ENCODE measurements at places on chromosomes 4 and X.

DNA sequence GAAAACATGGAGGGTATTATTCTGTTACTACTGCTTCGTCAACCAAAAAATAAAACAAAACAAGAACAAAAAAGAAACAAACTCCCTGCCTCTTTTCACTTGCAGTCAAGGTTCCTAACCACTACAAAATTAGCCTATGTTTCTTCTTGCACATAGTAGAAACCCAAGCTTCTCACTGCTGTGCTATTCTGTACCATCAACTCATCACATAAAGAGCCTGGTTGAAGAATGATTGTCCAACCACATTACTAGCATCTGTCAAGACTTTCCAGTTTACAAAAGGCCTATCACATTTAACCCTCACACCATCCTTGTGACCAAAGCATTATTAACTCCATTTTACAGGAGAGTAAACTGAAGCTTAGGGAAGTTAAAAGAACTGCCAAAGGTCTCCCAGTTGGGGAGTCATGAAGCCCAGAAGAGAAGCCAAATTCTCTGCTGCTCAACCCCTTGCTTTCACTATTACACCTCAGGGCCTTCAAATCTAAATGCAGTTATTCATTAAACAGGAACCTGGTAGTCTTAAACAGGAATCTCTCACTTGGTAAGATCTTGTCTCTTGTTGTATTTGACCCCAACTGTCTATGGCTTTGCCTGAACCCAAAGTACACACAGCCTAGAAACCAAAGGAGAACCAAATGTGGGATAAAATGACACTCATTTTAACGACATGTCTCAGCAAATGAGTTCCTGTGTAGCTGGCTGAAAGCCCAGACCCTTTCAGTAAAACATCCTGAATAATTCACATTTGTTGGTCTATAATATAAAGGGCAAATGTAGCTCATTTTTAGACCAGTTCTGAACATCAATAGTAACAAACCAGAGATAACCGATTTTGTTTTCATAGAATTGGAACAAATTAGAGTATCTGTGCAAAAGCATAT, 8.6 kb downstream of the F9 start:
- no peak for DNase-seq
- no peak overlapping the region for H3K27ac ChIP-seq
- no peak overlapping the region for H3K4me3 ChIP-seq
- H3K27me3 ChIP-seq: peaks cover 6% of the 10 kb centered on the region

DNA sequence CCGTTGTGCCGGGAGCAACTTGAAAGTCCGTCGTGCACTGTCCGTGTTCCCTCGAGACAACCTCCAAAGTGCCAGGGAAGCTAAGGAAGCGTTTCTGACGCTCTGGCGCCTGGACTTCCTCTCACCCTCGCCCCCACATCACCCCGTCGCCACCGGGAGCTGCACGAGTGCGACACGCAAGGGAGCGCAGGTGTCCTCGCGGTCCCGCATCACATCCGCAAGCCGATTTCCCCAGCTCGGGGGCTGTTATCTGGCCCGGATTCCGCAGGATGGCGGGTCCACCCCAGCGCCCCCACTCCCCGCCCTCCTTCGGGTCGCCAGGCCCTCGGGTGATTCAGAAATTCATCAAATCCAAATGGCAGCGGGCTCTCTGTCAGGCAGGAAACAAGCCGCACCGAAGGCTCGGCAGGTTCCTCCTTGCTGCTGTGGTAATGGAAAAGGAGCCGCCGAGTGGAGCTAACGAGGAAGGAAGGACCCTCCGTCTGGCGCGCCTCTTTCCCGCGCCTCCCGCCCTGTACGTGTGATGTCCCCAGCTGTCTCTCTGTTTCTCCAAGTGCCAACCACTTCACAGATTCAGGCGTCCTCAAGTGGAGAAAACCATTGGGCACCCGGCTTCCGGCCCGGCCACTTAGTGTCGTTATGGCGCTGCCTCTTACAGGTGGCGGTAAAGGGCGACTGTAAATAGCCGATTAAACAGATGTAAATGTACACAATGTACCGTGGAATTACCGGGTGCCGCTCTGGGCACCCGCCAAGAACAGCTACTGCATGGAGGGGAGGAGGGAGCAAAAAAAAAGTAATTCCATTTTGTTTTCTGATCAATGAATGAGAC, 921 bp upstream of the SETD7 start:
- DNase-seq: peak; percentile 62
- peaks cover 15% of the 10 kb centered on the region for H3K27me3 ChIP-seq
- peak overlapping the region; percentile 95 for H3K27ac ChIP-seq
- H3K36me3 ChIP-seq: peaks cover 7% of the 10 kb centered on the region
- H3K4me3 ChIP-seq: peak overlapping the region; percentile 97

DNA sequence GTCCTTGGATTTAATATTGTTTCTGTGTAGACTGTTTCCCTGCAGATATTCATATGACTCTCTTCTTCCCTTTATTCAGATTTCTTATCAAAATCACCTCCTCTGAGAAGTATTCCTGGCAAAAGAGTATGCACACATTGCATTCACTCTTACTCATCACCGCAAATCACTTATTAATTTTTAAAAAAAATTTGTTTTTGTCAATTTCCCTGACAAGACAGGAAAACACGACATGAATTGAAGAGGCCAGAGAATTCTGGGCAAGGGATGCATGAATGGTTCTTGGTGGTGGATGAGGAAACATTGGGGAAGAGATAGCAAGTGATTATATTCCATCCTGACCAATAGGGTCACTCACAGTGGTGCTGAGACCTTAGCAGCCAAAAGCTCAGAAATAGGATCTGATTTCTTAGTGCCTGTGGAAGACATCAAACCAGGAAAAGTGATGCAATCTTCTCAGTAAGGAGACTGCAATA, 522.5 kb upstream of the AGA start:
- H3K4me1 ChIP-seq: no peaks in the 10 kb centered on the region
- H3K36me3 ChIP-seq: no peaks in the 10 kb centered on the region
- H3K27ac ChIP-seq: no peak overlapping the region
- no peak overlapping the region for H3K4me3 ChIP-seq
- no peak for DNase-seq

- H3K36me3 ChIP-seq: peaks cover 7% of the 10 kb centered on the region
- H3K4me3 ChIP-seq: peak overlapping the region; percentile 10
- H3K27me3 ChIP-seq: no peaks in the 10 kb centered on the region
- DNase-seq: peak; percentile 39
- peaks cover 50% of the 10 kb centered on the region for H3K4me1 ChIP-seq
Measured at GRCh38 chr4:38306482-38307071, 346.4 kb downstream of the PTTG2 start.

- peaks cover 3% of the 10 kb centered on the region for H3K27me3 ChIP-seq
- no peak overlapping the region for H3K27ac ChIP-seq
Measured at GRCh38 chr4:72463724-72464123, 105.3 kb downstream of the ADAMTS3 start.

- peaks cover 29% of the 10 kb centered on the region for H3K27me3 ChIP-seq
- DNase-seq: no peak
- H3K4me3 ChIP-seq: no peak overlapping the region
- H3K27ac ChIP-seq: no peak overlapping the region
- H3K4me1 ChIP-seq: no peaks in the 10 kb centered on the region
Measured at GRCh38 chr4:37446016-37446415, 201.5 kb downstream of the NWD2 start.

DNA sequence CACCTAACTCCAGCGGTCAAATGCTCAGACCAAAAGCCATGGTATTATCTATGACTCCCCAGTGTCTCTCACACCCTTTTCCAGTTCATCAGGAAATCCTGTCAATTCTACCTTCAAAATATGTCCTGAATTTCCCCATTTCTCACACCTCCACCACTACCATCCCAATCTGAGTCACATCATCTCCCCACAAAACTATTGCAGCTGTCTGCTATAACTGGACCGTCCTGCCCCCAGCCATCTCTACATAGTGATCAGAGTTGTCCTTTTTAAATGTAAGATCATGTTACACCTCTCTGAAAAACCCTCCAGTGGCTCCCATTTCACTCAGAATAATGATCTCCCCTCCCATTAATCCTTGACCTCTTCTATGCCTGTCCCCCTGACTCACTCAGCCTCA, 6.8 kb upstream of the ODAPH start:
- H3K27ac ChIP-seq: no peak overlapping the region
- H3K27me3 ChIP-seq: no peaks in the 10 kb centered on the region
- no peak for DNase-seq
- H3K4me3 ChIP-seq: no peak overlapping the region
- H3K36me3 ChIP-seq: no peaks in the 10 kb centered on the region

GRCh38 chr4:15836362-15836761, 58.2 kb downstream of the CD38 start:
- H3K4me1 ChIP-seq: peaks cover 2% of the 10 kb centered on the region
- no peak overlapping the region for H3K4me3 ChIP-seq
- H3K27ac ChIP-seq: no peak overlapping the region

- no peak overlapping the region for H3K27ac ChIP-seq
- no peaks in the 10 kb centered on the region for H3K36me3 ChIP-seq
- H3K4me1 ChIP-seq: peaks cover 4% of the 10 kb centered on the region
- no peak for DNase-seq
Measured at GRCh38 chrX:75781611-75782010, 3.4 kb downstream of the MAGEE2 start.

DNA sequence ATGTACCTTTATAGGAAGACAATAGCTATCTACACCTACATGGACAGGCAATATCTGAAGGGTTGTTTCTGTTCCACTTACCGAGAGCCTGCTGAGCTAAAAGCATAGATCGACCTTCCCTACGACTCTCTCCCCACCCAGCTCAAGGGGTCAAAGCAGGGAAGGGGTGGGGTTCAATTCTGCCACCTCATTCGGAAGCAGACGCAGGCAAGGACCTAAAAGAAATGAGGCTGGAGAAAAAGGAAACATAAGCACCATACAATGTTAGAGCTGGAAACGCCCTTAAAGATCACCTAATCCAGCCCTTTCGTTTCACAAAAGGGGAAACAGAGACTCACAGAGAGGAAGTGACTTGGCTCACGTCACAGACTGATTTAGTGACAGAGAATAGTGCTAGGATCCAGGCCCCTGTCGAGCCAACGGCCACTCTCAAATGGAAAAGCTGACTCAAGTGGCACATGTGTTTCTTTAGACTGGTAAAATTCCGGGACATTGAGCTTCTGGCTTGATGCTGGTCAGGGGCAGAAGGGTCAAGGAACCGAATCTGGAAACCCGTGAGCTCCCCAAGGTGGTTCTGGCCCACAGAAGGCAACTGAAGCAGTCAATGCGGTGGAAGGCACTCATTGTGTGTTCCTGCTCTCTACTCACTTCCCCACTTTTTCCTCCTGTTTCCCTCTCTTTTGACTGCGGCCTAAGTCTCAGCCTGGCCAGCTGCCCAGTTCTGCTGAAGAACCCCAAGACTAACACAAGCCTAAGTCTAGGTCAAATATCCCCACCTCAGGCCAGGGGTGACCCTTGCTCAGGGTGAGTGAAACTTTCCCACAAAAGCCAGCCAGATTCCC, 7.5 kb downstream of the SEPTIN6 start:
- H3K27me3 ChIP-seq: no peaks in the 10 kb centered on the region
- H3K36me3 ChIP-seq: peaks cover 50% of the 10 kb centered on the region
- peak overlapping the region; percentile 100 for H3K27ac ChIP-seq

DNA sequence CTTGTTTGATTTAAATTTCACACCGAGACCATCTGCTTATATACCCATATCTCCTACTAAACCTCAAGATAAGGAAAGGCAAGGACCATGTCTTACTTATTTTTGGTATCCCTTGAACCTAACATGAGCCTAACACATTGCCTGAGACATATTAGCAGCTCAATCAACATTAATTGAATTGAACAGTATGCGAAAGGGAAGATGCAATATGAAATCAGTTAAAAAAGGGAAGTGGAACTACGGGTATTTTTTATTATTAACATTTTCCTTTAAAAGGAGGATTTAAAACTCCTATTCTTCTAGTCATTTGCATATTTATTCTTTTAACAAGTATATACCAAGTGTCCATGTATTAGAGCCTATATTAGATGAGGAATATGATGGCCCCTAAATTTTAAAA, 197.0 kb downstream of the CAMK2D start:
- H3K4me3 ChIP-seq: no peak overlapping the region
- H3K36me3 ChIP-seq: peaks cover 39% of the 10 kb centered on the region
- no peak for DNase-seq

GRCh38 chr4:11691236-11691635, 262.5 kb upstream of the HS3ST1 start:
- H3K4me1 ChIP-seq: no peaks in the 10 kb centered on the region
- H3K36me3 ChIP-seq: no peaks in the 10 kb centered on the region
- no peak for DNase-seq
- peaks cover 10% of the 10 kb centered on the region for H3K27me3 ChIP-seq

DNA sequence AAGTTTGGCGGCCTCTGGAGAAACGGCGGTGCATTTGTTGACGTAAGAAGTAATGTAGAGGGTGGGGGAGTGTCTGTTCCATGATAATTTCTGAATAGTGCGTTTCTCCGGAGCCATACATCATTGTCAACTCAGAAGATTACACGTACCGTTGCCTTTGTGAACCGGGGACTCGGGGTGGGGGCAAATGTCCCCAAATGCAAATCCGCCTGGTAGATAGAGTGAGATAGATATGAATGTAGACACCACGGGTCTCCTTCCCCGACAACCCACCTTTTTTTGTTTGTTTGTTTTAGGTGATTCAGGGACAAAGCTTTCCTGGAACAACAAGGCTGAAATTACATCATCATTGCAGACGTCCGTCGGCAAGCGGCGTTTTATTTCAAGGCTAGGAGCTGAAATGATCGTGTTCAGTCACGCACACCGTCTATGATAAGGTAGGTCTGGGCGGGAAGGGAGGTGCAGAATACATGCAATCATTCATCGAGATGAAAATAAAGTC, 96.0 kb upstream of the PPP2R3B start:
- DNase-seq: no peak
- H3K36me3 ChIP-seq: no peaks in the 10 kb centered on the region
- H3K27me3 ChIP-seq: peaks cover 3% of the 10 kb centered on the region
- H3K4me1 ChIP-seq: no peaks in the 10 kb centered on the region
- H3K27ac ChIP-seq: no peak overlapping the region

- no peaks in the 10 kb centered on the region for H3K27me3 ChIP-seq
- H3K4me3 ChIP-seq: no peak overlapping the region
- no peaks in the 10 kb centered on the region for H3K36me3 ChIP-seq
- no peak for DNase-seq
- no peaks in the 10 kb centered on the region for H3K4me1 ChIP-seq
- H3K27ac ChIP-seq: no peak overlapping the region
Measured at GRCh38 chr4:175143116-175143515, 225.0 kb downstream of the ADAM29 start.

DNA sequence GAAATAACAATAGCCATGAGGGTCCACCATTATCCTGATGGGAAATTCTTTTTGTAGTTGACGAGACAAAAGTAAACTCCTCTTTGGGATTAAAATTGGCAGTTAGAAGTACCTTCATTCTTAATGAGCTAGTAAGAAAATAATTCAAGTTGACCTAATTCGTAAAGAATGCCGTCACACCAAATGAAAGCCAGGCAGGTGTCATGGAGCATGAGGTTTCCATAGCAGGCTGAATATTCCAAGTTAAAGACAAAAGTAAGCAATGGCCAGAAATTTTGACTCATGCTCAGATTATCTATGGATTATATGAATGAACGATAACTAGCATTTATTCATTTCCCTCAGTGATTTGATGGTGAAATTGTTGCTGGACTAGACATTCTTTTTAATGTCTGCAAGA, 192.2 kb upstream of the FAT1 start:
- H3K36me3 ChIP-seq: no peaks in the 10 kb centered on the region
- H3K27ac ChIP-seq: no peak overlapping the region
- no peaks in the 10 kb centered on the region for H3K4me1 ChIP-seq

GRCh38 chr4:56979421-56980072, 851 bp downstream of the POLR2B start:
- peak overlapping the region; percentile 100 for H3K27ac ChIP-seq
- peak; percentile 64 for DNase-seq
- peaks cover 62% of the 10 kb centered on the region for H3K36me3 ChIP-seq
- H3K27me3 ChIP-seq: no peaks in the 10 kb centered on the region
- peaks cover 35% of the 10 kb centered on the region for H3K4me1 ChIP-seq
